ENCODE measurements at places on chromosomes 3 and 15. TPM values are rescaled to one million over a fixed set of nuclear protein-coding genes. Genes with fewer than 3 reads are reported as not detected.

CHST14 gene
- total RNA-seq, result 14.3 TPM

LRTM1 gene
- not detected for total RNA-seq

DNA sequence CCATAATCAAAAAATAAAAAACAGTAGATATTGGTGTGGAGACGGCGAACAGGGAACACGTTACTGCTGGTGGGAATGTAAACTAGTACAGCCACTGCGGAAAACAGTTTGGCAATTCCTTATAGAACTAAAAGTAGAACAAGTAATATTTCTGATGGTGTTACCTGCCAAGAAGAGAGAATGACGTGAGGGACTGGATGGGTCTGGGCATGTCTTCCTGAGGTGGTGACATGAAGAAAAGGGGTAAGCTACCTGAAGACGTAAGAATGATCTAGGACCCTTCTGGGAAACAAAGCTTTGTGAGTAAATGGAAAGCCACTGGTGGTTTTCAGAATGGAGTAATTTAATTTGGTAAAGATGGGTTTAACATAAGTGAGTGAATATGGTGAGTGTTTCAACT is 19.4 kb upstream of the PLOD2 start:
- H3K27me3 ChIP-seq, result peaks cover 4% of the 10 kb centered on the region
- H3K36me3 ChIP-seq, result no peaks in the 10 kb centered on the region

DNA sequence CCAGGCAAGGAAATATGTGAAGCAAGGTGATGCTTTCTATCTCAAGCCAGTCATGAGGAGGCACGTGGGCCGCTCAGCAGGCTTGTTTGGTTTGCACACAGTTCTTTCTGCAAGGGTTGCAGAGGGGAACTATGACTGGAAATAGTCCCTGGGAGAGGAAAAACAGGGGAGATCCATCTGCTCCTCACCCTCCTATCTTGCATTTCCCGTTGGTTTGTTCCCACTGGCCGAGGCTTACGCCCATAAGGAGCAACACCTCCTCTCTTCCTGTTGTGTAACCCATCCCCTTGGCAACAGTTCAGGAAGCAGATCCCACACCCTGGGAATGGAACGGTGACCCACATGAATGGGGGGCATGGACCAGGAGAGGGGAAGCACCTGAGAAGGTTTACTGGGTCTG is 72.1 kb upstream of the MAGI1 start:
- DNase-seq, result no peak
- H3K27me3 ChIP-seq, result peaks cover 2% of the 10 kb centered on the region
- peaks cover 5% of the 10 kb centered on the region for H3K4me1 ChIP-seq
- H3K27ac ChIP-seq, result no peak overlapping the region
- H3K36me3 ChIP-seq, result no peaks in the 10 kb centered on the region

DNA sequence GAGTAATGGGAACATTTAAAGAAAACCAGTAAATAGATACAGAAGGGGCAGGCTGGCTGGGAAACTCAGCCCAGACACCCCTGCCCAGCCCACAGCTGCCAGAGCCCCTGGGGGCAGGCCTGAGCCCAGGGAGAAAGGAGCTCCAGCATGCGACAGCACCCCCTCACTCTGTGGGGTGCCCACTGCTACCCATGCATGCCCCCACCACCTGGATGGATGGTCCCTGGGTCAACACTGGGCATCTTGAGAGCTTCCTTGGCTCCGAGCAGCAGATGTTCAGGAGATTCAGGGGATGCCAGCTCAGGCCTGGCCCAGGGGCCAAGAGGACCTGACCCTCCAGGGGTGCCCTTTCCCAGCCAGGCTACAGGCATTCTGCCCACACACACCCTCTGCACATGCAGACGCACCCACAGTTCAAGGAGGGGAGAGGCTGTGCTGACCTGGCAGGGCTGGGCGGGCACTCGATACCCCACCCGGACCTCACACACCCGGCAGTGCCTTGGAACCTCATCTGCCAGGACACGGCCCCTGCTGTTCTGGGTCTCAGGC is 31.5 kb downstream of the PTH1R start:
- H3K4me1 ChIP-seq, result peaks cover 11% of the 10 kb centered on the region
- H3K27ac ChIP-seq, result no peak overlapping the region
- no peak for DNase-seq
- no peaks in the 10 kb centered on the region for H3K27me3 ChIP-seq

All from activated CD4-positive, alpha-beta T cell treated with anti-CD3 and anti-CD28 coated beads, Interleukin-2, amount 10 ng/mL, durations not matched to agents 7 days and 5 days (primary cell).